Activated CD8-positive, alpha-beta memory T cell treated with anti-CD3 and anti-CD28 coated beads for 24 hours (primary cell): ENCODE measurements at places on chromosomes 3 and 15.

DNA sequence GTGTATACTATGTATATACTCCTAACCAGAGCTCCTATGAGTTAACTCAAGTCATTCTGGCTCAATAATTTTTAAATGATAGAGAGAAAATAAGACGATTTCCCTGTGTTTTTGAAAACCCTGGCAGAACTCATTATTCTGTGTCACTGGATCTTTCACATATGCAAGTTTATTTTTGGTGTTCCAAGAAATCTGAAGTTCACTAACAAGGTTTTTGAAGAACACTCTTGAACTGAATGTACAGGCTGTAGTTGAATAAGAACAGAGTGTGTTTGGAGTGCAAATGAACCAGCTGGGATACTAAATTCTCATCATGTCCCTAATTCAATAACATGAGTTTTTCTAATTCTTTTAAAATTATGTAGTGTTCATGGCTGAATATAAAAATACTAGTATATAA is 466.9 kb upstream of the SUCLG2 start:
- no peak for DNase-seq

- no peak for DNase-seq
Observed at GRCh38 chr3:4043867-4044575, 244.8 kb downstream of the LRRN1 start.

- DNase-seq = no peak
Observed at GRCh38 chr3:11287404-11287803, 15.2 kb downstream of the ATG7 start.

DNA sequence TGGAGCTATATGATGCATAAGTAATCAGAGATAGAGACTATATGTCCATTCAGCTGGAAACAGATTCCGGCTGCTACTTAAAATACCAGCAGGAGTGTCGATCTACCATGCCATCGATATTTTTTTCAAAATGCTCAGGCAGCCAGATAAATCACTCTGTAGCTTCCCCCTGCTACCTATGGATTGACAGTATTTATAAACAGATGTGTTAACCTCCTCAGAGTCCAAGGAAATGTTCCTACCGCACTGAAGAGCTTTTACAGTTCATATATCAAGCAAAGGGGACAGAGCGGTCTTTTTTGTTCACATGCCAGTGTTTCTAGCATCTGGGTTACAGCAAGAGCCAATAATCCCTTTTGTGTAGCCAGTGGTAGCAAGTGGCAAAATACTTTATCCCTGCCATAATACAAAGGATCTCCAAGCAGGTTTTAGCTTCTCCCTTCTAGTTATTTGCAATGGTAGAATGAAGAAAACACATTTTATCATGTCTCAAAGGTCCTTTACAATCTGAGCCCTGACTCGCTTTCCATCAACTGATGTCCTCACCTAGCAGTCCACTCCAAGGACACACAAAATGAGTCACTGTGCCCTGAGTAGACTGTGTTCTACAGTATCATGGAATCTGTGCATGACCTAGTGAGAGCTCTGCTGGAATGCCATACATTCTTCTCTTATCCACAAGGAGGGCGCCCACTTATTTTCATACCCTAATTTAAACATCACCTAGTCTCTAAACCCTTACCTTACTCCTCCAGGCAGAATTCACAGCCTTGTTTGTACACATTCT is 507.0 kb downstream of the TBL1XR1 start:
- DNase-seq = no peak

DNA sequence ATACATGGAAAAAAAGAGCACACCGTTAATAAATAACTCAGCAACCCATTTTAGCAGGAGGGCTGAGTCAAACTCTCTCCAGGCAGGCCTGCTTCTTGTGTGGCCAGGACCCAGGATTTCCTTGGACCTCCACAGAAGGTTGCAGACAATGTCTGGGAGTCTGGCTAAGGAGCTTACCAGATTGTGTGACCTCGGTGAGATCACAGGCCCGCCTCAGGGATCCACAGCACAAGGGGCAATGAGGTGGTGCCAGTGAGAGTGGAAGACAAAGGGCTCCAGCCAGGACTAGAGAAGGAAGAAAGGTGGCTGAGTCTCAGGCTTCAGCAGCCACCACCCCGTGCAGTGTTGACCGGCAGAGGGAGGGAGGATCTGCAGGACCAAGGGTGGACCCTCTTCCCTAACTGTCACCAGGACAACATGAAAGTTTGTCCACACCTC is 32.2 kb upstream of the SEC22A start:
- no peak for DNase-seq

- no peak for DNase-seq
Observed at GRCh38 chr15:99120050-99120777, 15.3 kb downstream of the SYNM start.

DNA sequence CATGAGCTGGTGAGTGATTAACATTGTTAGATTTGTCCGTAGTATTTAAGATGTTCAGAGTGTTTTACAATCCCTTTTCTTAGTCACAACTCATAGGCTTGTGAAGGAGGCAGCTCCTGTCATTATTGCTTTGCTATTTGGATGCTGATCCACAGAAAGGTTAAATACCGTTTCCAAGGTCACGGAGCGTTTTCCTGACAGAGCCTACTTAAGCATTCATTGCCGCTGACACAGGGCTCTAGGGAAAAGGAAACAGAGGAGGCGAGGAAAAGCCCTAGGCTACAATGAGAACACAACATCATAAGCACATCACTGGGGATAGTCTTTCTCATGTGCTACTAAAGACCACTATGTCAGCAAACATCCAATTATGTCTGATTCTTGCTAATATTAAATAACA is 38.5 kb upstream of the CPB1 start:
- no peak for DNase-seq

GRCh38 chr3:126109880-126110235 is 25.9 kb upstream of the SLC41A3 start:
- peak; percentile 30 for DNase-seq

GRCh38 chr3:197202694-197203093 is 95.7 kb downstream of the DLG1 start:
- DNase-seq = no peak

GRCh38 chr3:56980798-56981390 is 79.6 kb upstream of the SPATA12 start:
- peak; percentile 71 for DNase-seq
